ENCODE measurements at places on chromosomes 16 and 17.

- no peak for DNase-seq
Observed at GRCh38 chr17:29069526-29070041, 26.6 kb downstream of the PIPOX start.

DNA sequence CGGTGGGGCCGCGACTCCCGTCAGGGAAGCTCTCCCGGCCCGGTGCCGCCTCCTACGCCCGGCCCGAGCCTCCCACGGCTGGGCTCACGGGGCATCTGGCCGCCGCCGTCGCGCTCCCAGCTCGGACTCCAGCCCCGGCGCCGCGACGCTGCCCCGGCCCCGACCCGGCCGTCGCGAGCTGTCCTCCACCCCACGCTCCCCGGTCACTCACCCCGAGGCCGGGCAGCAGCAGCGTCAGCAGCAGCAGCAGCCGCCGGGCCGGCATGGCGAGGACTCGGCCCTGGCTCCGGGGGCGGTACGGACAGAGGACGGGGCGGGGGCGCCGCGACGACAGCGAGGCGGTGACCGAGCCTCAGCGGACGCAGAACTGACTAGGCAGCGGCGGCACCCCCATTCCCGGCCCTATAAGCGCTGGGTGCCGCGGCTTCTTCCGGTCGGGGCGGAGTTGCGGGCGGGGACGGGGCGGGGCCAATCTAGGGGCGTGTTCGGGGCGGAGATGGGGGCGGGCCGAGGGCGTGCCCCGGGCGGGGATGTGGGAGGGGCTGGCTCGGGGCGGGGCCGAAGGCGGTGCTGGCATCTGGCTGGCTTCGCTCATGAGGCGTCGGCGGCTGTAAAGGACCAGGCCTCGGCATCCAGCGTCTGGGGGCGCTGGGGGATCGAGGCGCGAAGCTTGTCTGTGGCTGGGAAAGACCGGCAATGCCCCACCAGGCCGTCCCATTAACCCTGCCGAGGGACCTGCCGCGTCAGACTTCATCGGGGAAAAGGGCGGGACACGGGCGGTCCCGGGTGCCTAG is at the start of gene ERN1:
TSS of gene ERN1 (minus strand) at position 380 of the 794 bp plus-strand sequence. CDS start at position 265, 115 bp downstream.
- DNase-seq, result peak; percentile 86

DNA sequence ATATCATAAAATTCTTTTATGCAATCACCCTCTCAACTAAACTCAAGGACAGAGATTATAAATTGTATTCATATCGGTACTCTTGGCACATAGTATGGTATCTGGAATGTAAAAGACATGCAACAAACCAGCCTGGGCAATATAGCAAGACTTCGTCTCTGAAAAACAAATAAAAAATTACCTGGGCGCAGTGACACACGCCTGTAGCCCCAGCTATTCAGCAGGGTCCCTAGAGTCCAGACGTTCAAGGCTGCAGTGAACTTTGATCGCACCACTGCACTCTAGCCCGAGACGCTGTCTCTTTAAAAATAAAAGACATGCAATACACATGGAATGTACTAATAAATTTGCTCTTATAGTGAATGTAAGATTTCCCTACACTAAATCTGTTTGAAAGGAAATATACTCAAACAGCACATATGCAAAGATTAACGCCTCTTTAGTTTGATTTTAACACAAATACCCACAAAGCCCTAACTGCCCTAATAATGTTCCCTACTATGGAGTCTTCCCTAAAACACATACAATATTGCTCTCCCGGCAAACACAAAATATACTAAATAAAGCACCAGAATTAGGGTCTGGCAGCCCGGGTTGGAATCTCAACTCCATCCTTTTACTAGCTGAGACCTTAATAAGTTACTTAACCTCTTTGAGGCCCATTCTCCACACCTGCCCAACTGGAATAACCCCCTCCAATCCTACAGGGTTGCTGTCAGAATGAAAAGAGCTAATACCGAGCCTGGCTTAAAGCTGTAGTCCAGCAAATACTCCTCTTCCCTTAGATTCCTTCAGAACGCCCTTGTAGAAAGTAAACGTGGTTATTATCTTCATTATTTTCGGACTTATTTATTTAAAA is 1.2 kb downstream of the ABCA5 start:
- no peak for DNase-seq

GRCh38 chr17:67708378-67708777 is 9.4 kb upstream of the NOL11 start:
- DNase-seq, result no peak

GRCh38 chr16:2398520-2398919 is 30.7 kb upstream of the CCNF start:
- DNase-seq, result no peak

DNA sequence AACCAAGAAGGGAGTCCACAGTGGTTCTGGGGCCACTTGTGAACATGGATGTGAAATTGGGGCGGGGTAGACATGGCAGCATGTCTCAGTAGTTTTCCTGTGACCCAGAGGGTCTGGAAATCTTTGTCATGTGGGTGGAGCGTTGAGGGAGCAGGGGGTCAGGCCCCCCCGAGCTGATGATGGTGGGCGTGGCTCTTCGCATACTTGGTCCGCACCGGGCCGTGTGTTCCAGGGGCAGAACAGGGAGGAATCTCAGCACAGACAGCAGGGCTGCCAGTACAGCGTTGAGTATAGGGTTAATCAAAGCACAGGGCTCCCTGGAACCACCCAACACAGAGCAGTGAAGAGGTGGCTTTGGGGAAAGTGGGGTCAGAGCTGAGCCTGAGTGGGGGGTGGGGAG is 267.5 kb downstream of the SEC14L1 start:
- no peak for DNase-seq

DNA sequence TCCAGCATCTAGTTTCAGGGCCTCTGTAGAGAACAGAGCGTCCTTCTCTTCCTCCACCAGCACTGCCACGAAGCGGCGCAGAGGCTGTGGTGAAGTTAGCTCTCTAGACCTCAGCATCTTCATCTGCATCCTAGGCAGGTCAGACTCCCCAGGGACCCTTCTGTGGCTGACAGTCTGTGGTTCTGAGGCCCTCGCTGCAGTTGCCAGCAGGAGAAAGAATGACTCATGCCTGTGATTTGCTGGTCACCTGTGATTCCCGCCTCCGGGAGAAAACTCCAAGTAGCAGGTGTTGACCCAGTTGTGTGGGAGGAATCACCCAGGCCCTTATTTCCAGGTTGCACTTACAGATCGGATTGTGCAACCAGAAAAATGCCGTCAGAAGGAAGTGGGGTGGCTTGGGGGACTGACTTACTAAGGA is 117.3 kb upstream of the CACNG5 start:
- DNase-seq, result no peak

- no peak for DNase-seq
Observed at GRCh38 chr17:31493656-31494155, 102.2 kb downstream of the RAB11FIP4 start.

DNA sequence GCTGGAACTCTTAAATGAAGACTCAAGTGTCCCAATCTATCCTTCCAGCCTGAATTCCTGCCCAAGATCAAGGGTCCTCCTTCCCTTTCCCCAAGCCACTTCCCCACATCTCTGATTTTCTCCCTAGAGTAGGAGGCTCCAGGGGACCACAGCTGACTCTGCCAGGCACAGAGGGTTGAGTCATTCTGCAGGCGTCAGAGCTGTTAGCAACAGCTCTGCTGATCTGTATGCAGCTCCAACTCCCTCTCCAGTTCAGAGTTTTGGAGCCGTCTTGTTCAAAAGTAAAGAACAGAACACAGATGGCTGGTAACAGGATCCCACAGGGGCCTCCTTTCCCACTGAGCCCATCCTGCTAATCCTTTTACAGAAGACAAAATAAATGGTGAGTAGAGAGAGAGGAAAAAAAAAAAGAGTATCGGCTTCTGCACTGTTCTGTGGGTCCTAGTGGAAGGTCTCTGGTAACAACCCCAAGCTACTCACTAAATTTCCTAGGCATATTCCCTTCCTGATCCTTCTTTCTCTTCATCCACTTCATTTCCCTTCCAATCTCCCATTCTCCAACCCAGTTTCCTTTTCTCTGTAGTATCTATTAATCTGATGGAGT is 13.4 kb upstream of the TAOK1 start:
- DNase-seq, result no peak

DNA sequence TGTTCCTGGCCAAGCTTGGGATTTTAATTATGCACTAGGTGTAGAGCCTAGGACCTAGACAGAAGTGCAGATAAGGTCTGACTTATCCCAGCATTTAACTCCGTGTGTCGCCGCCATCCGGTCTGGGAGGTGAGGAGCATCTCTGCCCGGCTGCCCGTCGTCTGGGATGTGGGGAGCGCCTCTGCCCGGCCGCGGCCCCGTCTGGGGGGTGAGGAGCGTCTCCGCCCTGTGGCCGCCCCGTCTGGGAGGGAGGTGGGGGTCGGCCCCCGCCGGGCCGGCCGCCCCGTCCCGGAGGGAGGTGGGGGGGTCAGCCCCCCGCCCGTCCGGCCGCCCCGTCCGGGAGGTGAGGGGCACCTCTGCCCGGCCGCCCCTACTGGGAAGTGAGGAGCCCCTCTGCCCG is 7.1 kb upstream of the B4GALNT2 start:
- DNase-seq, result no peak

GRCh38 chr16:30377050-30377811 is 2.6 kb downstream of the MYL11 start:
- DNase-seq, result no peak

- no peak for DNase-seq
Observed at GRCh38 chr16:69880640-69881133, 70.4 kb upstream of the CLEC18A start.

DNA sequence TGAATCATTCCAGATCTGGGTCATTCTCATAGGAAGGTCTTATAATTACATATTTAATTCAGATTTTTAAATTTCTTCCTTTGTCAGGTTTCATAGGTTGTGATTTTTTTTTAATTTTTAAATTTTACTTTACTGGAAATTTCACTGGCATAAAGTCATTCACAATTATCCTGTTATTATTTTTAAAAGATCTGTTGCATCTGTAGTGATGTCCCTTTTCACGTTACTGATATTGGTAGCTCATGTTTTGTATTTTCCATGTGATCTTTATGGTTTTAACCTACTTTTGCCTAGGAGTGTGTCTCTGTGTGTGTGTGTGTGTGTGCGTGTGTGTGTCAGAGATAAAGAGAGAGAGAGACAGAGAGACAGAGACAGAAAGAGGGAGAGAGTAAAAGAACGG is 216.6 kb upstream of the KCNJ16 start:
- no peak for DNase-seq

DNA sequence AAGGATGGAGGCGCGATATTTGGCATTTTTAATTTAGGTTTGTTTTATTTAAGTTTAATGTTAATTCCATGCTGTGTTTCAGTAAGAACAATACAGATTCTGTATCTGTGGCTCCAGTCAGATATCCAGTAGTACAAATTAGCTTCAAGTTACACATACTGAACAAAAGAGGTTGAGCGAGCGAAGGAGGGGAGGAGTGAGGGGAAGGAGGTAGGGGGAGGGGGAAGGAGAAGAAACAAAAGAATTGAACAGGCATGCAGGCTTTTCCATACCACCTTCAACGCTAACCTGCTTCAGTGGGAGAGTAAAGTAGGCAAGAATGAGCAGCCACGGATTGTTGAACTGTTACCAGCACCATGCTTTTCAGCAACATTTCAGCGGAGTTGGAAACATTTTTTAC is 55.5 kb downstream of the YWHAE start:
- no peak for DNase-seq

- DNase-seq, result peak; percentile 7
Observed at GRCh38 chr16:15650698-15651171, 690 bp downstream of the NDE1 start.

GRCh38 chr17:381941-382643 is 29.5 kb upstream of the RPH3AL start:
- DNase-seq, result no peak

- DNase-seq, result no peak
Observed at GRCh38 chr17:68906638-68907037, 48.6 kb downstream of the ABCA8 start.

- DNase-seq, result no peak
Observed at GRCh38 chr17:41020336-41020735, 6.7 kb downstream of the KRTAP1-5 start.

DNA sequence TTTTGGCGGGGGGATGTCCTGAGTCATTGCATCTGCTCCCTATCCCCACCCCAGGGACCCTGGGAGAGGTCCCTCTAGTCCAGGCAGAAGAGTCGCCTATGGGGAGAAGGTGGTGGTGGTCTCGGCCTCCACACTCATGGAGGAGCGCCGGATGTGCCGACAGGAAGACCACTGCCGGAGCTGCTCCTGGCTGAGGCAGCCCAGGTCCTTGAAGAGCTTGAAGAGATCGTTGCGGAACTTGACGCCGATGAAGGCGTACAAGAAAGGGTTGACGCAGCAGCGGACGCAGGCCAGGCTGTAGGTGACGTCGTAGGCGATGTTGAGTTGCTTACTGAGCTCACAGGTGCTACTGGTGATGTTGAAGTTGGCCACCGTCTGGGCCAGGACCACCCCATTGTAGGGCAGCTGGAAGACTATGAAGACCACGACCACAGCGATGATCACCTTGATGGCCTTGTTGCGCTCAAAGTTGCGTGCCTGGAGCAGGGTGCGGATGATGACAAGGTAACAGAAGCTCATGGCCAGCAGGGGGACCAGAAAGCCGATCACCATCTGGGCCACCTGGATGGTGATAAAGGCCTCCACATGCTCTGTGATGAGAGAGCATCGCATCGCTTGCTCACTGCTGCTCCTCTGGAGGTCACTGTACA is 10.5 kb downstream of the CCR7 start:
- DNase-seq, result no peak

- DNase-seq, result no peak
Observed at GRCh38 chr17:29073520-29073919, 30.6 kb downstream of the PIPOX start.

DNA sequence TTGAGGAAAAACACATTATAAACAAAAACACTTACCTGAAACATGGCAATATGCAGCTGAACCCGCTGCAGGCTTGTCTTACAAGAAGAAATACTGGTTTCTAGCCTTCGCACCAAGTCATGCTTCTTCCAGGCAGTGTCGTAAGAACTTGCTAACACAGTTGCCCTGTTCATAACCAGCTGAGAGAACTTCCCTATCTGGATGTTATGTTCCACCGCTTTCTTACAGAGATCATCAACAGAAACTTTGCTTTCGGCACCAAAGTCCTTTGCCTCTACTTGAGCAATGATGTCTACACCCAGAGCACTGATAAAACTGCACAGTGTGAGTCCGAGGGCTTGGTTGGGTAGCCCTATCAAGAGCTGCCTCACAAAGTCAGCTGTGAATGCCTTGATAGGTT is 27.9 kb upstream of the ARL6IP1 start:
- no peak for DNase-seq

GRCh38 chr17:17107891-17108431 is 65.7 kb downstream of the MPRIP start:
- DNase-seq, result no peak

DNA sequence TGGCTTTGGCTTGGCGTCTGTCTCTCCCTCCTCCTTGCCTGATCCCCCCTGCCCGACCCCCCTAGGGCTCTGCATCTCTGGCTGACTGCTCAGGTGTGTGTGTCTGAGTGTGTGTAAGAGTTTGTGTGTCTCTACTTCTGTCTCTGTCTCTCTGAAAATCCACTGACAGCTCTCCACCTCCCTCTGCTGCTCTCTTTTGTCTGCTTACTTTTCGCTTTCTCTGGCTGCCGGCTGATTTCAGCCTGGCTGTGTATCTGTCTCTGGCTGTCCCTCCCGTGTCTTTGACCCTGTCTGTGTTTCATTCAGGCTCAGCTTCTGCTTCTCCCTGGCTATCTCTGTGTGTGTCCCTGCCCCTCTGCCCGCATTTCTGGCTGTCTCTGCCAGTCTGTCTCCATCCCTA is 3.8 kb upstream of the SPEM1 start:
- no peak for DNase-seq

GRCh38 chr16:88706229-88706964 is at the start of the genes CTU2 and RNF166:
Gene CTU2 (plus strand): TSS chr16:88706503. CDS start chr16:88706531, 28 bp downstream.
Gene RNF166 (minus strand): TSS chr16:88706408. CDS start chr16:88706325, 83 bp downstream.
- DNase-seq, result peak; percentile 85

Measured in stimulated activated CD8-positive, alpha-beta memory T cell treated with anti-CD3 and anti-CD28 coated beads, Interleukin-7, amount 100 ng/mL, for 1 hour (primary cell).